ENCODE measurements at places on chromosomes 7 and 10.

- peak; percentile 16 for DNase-seq
These were observed 2.1 kb downstream of the CNNM1 start for GRCh38 chr10:99331207-99331803.

DNA sequence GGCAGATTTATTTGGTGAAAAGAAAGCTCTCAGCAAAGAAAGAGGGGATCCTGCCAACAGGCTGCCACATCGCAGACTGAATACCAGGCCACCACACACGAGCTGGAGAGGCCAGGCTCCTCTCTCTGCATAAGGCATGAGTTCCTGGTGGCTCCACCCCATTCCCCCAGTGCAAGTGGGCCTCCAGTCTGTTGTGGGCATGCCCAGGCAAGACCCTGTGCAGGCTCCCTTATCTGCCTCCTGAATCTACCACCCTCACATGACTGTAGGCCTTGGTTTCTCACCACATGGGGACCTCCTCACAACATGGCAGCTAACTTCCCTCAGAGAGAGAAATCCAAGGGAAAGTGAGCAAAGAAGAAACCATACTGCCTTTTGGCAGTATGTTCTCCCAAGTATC is 26.7 kb upstream of the CUL1 start:
- no peak for DNase-seq

- DNase-seq: no peak
These were observed 130.3 kb downstream of the BICC1 start for GRCh38 chr10:58642916-58643428.

- no peak for DNase-seq
These were observed 45.6 kb upstream of the LRRC4 start for GRCh38 chr7:128076796-128077271.

DNA sequence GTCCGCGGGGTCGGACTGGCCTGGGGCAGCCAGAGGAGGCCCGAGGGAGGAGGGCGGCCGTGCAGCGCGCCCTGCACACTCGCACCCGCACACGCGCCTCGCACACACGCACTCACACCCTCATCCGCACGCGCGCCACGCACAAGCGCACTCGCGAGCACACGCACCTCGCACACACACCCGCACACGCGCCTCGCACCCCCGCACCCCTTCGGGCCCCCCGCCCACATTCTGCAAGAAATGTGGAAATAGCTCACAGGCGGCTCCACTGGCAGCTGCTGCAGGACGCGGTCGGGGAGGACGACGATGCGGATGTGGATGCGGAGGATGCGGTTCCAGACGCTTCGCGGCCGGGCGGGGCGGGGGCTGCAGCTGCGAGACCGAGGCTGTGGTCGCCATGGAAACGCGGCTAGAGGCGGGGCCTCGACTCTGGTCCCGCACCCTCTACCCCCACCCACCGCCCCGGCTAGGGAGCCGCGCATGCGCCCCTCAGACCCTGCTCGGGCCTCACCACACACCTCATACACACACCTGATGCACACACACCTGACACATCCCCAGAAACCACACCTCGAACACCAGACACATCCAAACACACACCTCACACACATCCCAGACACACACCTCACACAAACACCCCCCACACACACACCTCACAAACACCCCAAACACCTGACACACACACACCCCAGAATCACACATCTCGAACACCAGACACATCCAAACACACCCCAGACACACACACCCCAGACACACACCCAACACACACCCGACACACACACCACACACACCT is at the start of gene CALY:
CALY (minus strand) TSS at position 320 of the 793 bp plus-strand sequence. CDS start 7,907 bp downstream, outside the sequence.
- no peak for DNase-seq

GRCh38 chr10:70965566-70965965 is 77.2 kb upstream of the PCBD1 start:
- no peak for DNase-seq

DNA sequence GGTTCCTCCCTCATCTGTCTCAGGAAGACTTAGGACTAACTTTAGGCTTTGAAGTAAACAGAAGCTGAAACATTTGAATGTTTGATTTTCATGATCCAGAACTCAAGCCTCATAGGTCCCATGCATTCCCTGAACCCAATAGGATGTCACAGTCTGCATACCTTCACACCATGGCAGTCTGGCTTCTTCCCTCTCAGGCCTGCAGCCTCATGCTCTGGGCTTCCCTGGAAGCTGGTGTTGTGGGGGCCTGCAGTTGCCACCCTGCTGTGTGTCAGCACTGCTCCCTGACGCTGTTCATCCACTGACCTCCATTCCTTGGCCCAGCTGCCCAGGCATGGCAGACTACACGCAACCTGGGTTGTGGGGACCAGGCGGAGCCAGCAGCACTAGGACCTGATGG is 267.5 kb upstream of the KAT6B start:
- DNase-seq: no peak

DNA sequence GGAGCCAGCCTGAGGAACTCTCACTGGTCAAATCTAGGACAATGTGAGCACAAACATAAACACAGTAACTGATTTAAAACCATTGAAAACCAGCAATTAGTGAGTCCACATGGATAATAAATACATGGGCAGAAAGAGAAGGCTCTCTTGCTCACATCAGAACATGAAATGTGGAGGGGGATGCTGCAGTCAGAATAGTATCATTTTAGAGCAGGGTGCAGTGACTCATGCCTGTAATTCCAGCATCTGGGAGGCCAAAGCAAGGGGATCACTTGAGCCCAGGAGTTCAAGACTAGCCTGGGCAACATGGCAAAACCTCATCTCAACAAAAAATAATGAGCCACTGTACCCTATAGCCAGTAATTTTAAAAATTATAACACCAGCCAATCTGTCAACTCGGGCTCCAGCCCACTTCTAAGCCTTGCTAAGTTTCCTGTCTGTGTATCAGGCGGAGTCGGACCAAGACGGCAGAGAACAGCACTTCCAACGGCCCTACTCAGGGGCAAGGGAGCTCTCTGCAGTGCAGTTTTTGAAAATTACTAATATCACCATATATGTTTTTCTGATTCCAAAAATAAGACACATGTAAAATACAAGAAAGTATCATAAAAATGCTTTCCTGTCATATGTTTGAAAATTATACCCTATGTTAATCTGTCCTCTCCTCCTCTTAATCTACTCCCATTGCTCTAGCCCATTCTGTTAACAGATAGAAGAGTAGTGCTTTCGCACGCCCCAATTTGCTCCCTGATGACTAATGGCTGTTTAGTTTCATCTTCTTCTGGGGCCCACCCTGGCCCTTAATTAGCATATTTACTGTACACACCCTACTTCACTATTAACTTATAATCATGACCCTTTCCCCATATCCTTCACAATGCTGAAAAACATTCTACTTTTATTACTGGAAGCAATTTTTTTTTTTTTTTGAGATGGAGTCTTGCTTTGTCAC is 17.1 kb downstream of the URGCP start:
- DNase-seq: peak; percentile 43

DNA sequence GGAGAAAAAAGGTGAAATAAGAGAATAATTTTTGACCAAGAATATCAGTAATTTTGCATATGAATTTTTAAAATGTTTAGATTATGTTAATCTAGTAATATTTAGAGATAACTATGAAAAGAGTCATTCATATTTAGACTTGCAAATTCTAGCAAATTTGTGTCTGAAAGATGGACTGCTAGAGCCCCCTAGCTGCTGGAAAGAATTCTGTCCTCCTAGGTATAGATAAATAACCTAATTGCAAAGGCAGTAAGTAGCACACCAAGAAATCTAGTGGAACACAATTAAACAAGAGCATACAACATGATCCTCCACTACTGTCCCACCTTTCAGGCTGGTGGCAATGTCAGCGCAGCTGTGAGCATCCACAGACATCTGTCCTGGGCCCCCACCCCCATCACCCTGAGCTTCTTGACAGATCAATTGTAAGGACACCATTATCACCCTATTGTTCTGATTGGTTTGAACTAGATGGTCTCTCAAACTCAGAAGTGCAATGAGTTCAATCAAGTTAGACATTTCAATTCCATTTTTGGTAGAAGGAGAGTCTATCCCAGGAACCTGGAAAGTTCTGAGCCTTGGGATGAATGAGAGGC is 15.0 kb upstream of the GFRA1 start:
- peak; percentile 50 for DNase-seq

- no peak for DNase-seq
These were observed 29.8 kb upstream of the CHST15 start for GRCh38 chr10:124123156-124123555.

GRCh38 chr10:18414061-18414460 is 237.3 kb downstream of the NSUN6 start:
- peak; percentile 16 for DNase-seq

GRCh38 chr10:84945791-84946190 is 617.4 kb downstream of the CCSER2 start:
- DNase-seq: no peak

GRCh38 chr7:106312906-106313305 is 28.1 kb upstream of the NAMPT start:
- no peak for DNase-seq

DNA sequence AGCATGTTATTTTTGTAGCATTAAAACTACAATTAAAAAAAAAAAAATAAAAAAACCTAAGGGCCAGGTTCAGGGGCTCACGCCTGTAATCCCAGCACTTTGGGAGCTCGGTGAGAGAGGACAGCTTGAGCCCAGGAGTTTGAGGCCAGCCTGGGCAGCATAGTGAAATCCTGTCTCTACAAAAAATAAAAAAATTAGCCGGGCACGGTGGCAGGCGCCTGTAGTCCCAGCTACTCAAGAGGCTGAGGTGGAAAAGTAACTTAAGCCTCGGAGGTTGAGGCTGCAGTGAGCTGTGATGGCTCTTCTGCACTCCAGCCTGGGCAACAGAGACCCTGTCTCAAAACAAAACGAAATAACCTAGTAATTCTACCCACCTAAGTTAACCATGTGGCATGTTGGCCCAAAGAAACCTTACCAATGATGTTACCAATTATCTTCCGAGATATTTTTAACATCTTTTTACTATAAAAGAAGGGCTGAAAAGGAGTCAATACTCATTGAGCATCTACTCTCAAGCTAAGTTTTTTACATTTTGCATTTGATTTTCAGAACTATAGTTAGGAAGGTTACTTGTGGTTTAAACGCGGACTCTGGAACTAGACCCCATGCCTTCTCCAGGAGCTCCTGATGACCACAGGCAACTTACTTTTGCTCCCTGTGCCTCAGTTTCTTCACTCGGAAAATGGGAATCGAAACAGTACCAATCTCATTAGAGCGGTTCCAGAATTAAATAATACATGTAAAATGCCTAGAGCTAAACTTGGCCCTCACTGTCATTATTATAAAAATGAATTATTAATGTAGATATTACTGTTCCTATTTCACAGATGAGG is 1.4 kb downstream of the ITGB1 start:
- no peak for DNase-seq

DNA sequence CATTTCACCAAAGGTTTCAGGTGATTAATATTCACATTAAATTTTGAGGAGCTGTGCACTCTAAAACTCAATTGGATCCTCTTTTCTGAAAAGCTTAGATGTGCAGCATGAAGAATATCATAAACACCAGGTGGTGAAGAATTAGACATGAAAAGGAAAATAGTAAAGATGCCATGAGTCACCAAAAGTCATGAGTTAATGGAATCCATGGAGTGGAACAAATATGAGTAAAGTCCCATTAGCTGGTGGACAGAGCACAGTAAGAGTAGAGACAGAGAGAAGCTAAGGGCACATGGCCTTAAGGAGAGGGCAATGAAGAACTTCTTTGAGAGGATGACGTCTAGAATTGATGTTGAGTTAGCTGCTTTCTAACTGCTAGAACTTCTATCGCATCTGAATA is 271.6 kb downstream of the CSTF2T start:
- peak; percentile 10 for DNase-seq

GRCh38 chr7:154977250-154977649 is 25.7 kb downstream of the PAXIP1 start:
- no peak for DNase-seq

DNA sequence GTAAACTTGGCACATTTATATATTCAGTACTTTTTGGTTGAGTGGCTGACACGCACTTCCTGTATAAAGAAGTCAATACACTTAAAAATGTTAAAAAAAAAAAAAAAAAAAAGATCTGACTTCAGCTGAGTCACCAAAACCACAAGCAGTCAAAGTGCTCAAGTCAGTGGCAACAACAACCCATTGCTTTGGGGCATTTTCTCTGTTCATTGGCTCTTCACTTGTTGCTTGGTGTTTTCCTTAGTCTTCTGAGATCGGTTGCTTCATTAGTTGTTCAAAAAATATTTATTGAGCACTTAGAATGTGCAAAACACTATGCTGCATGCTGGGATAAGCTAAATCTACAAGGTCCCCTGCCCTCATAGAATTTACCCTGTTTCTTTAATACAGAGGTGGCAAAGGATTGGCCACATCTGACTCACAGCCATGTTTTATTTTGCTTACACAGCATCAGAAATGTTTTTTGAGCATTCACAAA is 63.7 kb downstream of the ZNRF2 start:
- peak; percentile 94 for DNase-seq

- DNase-seq: no peak
These were observed 33.5 kb downstream of the FGFBP3 start for GRCh38 chr10:91875779-91876178.

GRCh38 chr10:92760609-92761008 is 70.9 kb downstream of the HHEX start:
- DNase-seq: peak; percentile 22

GRCh38 chr10:75165684-75166622 is 44.6 kb upstream of the VDAC2 start:
- no peak for DNase-seq

- no peak for DNase-seq
These were observed 135.2 kb upstream of the C1QL3 start for GRCh38 chr10:16656895-16657294.

- no peak for DNase-seq
These were observed 5.7 kb downstream of the GLRX3 start for GRCh38 chr10:130141878-130142277.

GRCh38 chr10:6014241-6014761 is 37.0 kb upstream of the IL15RA start:
- peak; percentile 59 for DNase-seq

GRCh38 chr7:20816372-20816959 is 29.8 kb upstream of the SP8 start:
- DNase-seq: no peak

DNA sequence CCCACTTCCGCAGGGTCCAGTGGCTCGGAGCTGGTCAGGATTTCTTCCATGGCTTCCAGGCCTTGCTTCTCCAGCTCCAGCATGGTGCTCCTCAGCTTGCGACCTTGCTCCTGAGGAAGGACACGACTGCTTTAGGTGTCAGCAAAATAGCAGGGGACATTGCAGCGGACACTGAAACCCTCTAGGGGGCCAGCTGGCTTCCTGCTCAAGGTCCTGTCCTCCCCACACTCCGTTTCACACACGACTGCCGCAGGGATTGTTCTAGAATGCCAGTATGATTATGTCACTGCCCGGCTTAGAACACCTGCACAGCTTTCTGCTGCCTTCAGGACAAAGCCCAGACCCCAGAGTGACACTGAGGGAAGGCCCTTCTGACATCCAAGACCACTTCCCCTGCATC is 65.6 kb downstream of the SCRN1 start:
- no peak for DNase-seq

- DNase-seq: no peak
These were observed 102.7 kb downstream of the CSTF2T start for GRCh38 chr10:51596695-51597094.

GRCh38 chr7:45162943-45163691 is 5.5 kb downstream of the RAMP3 start:
- no peak for DNase-seq

Measured in fibroblast of mammary gland (primary cell).